Ovary (tissue), 10 donors: ENCODE measurements at places on chromosomes 6 and 20.

DNA sequence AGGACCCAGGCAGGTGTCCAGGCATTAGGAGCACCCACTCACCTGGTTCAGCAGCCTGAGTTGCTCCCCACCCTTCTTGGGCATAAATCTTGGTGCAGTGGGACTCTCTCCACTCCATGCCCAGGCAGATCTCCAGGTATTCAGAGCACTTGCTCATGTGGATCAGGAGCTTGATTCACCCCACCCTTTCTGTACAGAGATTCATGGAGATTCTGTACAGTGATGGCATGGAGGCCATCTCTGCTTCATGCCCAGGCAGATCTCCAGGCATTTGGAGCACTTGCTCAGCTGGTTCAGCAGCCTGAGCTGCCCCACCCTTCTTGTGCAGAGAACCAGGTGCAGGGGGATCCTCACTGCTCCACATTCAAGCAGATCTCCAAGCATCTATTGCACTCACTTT lies 44.1 kb downstream of the BEND6 start:
- DNase-seq = no peak

- DNase-seq = no peak
Measured at GRCh38 chr6:3414327-3415081, 42.3 kb downstream of the SLC22A23 start.

DNA sequence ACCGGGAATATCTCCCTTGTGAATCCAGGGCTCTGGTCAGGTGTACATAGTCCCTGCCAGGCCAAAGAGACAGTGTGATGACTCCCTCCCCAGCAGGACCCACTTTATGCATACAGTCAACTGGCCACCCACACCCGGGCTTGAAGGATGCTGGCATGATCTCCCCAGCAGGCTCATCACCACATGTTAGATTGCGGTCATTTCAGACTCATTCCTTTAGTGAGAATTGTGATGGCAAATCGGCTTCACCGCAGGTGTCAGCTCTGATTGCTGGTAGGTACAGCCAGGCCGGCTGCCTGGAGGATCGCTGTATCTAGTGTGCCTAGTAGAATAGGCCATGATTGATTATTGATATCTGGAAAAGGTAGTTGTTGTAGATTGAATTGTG lies 24.5 kb downstream of the CD83 start:
- no peak for DNase-seq

DNA sequence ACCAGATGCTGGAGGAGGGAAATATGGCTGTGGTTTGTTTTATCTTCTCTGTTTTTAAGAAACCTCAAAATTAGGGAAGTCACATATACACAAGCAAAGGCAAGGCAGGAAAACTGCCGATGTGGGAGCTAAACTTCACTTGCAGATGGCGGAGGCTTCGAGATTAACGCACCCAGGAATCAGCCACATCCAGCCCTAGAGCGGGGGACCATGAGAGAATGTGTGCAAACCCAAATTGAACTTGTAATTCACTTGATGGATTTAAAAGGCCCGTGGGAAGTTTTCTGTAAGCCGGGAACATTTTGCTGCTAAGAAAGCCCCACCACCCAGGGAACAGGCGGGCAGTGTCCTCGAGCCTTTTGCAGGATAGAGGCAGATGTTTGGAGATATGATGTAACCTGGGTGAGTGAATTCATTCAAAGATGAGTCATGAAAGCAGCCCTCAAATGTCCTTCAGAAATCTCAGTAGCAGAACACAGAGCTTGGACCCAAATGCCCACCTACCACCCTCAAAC lies 39.9 kb downstream of the PREX1 start:
- DNase-seq = no peak

- DNase-seq = no peak
Measured at GRCh38 chr6:135938576-135939207, 87.2 kb downstream of the PDE7B start.

DNA sequence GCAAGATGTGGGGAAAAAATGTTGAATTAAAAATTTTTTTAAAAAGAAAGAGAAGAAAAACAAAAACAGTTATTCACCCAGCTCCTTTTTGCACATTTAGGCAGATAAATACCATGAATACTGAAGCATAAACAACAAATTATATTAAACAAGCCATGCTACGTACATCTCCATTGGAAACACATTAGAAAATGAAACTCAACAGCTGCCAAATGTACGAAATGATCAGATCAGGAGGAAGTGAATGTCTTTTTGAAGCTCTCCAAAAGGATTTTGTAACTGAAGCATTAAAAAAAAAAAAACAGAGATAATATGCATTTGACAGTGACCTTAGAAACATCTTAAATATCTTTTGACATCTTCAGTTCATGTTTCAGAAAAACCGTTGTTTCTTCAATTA lies 56.7 kb downstream of the CD83 start:
- DNase-seq = no peak

GRCh38 chr6:70257768-70258273 lies 45.1 kb downstream of the COL9A1 start:
- DNase-seq = no peak

DNA sequence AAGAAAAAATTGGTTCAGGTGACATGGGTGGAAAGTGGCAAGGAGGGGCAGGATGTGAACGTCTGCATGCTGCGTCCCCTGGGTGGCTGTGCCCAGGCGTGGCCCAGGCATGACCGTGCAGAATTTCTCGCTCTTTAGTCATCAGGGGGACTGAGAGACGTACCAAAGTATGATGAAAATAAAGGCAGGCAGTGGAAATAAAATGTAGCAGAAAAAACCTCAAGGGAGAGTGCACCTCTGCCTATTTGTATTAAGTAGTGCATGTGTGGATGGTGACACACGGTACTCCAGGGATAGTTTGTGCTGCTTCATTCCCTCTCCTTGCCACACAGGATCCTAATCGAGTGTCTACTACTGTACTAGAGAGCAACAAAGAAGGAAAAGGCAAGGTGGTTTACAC lies 81.1 kb downstream of the ATP9A start:
- DNase-seq = no peak

GRCh38 chr20:6765469-6766058 lies 1.9 kb upstream of the BMP2 start:
- no peak for DNase-seq

DNA sequence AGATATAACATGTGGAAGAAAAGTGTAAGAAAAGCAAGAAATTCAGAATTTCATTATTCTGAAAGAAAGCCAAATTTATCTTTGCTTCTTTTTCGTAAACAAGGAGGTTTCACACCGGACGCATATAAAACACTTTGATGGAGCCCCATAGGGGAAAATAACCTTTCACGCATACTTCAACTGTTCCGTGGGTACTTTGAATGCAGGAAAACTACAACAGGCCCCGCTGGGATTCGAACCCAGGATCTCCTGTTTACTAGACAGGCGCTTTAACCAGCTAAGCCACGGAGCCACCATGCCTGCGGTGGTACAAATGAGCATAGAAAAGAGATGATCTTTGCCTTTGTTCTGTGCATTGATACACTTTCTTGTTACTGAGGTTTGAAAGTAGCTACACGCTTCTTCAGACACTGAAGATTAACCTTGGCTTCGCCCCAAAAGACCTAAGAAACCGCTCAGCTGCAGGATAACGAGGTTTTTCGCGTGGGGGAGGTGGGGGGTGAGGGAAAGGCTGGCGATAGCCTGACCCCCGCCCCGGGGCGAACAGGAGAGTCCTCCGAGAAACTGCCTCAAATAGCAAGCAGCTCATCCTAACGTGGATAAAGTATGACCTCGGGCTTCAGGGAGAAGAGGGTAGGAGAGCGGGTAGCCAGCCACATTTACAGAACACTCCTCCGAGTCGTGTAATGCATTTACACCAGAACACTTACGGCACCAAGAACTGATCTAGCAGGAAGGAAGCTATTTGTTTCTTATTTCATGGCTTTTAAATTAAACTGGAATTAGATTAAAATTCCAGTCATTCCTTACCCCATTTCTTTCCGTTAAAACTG lies 5.3 kb upstream of the HMGN4 start:
- DNase-seq = peak; percentile 87

- no peak for DNase-seq
Measured at GRCh38 chr20:17816804-17817587, 117.2 kb downstream of the BANF2 start.

- DNase-seq = no peak
Measured at GRCh38 chr6:102655823-102656222, 1262.3 kb downstream of the GRIK2 start.

DNA sequence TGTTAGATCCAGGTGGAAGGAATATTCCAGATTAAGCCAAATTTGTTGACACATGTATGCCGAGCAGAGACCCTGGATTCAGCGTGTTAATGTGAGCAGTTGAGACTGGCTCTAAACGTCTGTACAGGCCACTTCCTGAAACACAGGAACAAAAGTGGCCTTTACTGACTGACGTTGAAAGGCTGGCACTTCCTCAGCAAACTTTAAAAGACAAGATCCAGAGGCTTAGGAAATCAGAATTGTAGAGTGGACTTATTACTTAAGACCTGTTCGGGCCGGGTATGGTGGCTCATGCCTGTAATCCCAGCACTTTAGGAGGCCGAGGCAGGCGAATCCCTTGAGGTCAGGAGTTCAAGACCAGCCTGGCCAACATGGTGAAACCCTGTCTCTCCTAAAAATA lies 125.7 kb upstream of the ARID1B start:
- DNase-seq = no peak

DNA sequence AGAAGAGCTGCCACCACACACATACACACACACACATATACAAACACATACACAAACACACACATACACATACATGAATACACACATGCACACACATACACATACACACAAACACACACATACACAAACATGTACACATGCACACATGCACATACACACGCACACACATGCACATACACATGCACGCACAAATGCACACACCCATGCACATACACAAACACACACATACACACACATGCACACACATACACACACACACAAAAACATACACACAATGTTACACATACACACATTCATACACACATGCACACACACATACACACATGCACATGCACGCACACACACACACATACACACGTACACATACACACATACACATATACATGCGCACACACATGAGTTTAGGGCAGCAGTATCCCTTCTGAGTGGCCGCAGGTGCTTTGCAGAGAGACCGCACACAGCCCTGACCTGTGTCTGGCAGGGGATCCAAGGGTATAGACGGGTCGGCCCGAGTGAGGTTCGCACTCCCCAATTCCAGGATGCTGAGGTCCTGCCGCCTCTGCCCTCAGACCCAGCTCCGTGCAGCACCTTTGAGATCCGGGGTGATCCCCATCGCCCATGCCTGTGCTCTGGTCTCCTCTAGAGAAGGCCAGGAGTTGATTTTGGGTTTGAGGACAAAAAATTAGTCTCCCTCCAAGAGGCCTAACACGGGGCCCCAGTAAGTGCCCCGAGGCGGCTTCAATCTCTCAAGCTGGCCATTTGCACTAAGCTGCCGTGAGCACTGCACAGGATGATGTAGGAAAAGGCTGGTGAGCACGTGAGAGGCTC lies 56.8 kb downstream of the TMEM242 start:
- DNase-seq = no peak

DNA sequence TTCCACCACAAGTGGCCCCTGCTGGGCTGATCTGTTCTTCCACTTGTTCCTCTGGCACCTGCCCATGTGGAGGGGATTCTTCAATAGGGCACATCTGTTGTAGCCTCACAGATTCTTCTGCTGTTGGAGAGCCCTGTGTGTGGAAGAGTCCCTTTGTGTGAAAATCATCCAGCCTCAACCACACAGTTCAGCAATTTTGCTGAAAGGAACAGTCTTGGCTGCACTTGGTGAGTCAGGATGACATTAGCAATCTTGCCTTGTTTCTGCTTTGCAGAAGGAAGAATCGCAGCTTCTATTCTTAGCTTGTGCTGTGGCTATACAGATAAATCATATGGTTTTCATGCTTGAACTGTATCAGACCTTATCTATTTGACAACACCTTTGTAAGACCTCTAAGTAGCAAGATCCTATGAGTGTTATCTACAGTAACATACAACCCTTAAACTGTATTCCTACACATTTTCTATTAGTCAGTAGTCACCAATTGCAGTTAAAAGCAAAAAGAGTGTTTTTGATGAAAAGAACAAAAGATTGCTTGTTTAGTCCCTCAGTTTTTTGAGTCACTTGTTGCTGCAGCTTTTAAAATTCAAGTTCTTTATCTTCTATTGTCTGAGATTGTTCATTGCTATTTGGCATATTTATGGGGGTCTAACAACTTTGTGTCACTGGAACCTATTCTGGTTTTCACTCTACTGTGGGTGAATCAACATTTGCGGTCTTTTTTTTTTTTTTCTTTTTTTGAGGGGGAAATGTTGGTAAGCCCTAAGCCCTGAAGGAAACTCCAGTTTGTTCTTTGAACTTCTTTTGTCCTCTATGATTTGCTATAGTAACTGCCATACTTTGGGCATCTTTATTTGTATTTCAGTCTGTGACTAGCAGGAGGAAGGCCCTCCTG lies 231.6 kb downstream of the TFAP2B start:
- no peak for DNase-seq

DNA sequence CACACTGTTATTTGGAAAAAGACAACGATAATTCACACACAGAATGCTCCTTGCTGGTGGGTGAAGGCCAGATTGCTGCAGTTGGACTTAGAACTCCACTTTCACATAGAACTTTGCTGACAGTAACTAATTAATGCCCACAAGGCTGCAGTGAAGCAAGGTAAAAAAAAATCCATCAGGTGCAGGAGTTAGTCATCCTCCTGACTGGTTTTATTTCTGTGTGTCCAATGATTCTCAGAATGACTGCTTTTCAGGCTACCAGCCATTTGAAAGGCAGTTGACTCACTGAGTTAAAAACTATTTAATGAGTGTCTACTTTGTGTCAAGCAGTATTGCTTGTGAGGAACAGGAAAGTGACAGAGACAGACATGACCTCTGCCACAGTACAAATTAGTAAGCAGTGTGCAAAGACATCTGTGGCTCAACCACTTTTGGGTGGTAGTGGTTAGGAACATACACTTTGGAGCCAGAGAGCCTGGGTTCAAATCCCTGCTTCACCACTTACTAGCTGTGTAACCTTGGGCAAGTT lies 41.9 kb downstream of the ELOVL5 start:
- DNase-seq = no peak

DNA sequence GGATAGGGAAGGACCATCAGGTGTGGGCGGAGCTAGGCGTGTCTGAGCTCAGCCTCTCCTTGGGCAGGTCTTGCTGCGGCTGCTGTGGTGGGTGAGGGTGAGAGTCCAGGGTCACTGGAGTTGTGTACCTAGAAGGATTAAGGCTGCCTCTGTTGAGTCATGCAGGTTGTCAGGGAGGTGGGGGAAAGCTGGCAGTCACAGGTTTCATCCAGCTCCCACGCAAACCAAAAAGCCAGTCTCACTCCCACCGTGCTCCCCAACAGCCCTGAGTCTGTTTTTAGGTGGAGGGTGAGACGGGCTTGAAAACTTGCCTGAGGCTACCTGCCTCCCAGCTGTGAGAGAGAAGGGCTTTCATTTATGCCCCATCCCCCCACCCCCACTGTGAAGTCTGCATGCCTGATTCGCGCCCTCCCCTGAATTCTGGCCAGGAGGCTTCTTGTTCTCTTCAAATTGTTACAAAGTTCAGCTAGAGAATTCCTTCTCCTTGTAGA lies 161.5 kb downstream of the MYLK4 start:
- no peak for DNase-seq

DNA sequence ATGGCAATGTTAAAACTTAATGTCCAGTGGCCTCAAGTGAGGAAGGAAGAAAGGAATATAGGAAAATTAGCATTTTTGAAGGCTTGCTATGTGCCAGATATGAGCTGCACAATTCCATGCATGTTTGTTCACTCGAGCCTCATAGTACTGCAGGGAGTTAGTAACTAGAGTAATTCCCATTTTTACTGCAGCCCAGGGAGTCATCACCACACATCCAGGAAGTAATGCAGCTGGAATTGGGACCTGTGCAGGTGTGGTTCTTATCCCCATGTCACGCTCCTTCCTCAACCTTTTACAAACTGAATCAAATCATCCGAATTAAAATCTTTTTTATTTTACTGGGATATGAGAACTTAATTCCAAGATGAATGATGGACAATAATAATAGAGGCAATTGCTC lies 149.5 kb upstream of the MAFB start:
- DNase-seq = no peak

- DNase-seq = no peak
Measured at GRCh38 chr6:123562264-123562663, 74.5 kb downstream of the TRDN start.
